ENCODE measurements at places on chromosomes 16 and 17.
A peak's percentile ranks its signal among the peaks of the same experiment; 100 is the strongest.

GRCh38 chr16:66360624-66361324 is 5.7 kb upstream of the CDH5 start:
- no peak for DNase-seq
- peaks cover 67% of the 10 kb centered on the region for H3K27me3 ChIP-seq
- H3K4me1 ChIP-seq = peaks cover 8% of the 10 kb centered on the region
- H3K4me3 ChIP-seq = no peak overlapping the region
- H3K36me3 ChIP-seq = no peaks in the 10 kb centered on the region

DNA sequence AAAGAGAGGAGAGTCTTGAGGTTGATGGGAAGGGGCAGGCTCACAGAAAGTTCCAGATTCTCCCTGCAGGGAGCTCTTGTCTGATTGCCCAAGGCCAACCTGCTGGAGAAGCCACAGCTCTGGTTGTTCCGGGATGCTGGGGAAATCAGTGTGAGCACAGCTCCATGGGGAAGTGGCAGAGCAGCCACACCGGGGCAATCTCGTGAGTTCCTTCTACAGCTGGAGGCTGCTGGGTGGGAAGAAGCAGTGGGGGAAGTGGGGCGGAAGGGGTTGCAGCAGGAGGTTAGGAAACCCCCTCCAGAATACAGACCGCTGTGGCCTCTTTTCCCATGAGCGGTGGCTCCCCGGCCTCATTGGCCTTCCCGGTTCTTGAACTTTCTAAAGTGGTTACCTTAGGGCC is 34.0 kb downstream of the KIAA0513 start:
- no peak overlapping the region for H3K4me3 ChIP-seq
- H3K27ac ChIP-seq = no peak overlapping the region
- DNase-seq = no peak
- no peaks in the 10 kb centered on the region for H3K36me3 ChIP-seq

- peaks cover 27% of the 10 kb centered on the region for H3K36me3 ChIP-seq
- no peak for DNase-seq
- H3K4me1 ChIP-seq = peaks cover 28% of the 10 kb centered on the region
- no peak overlapping the region for H3K4me3 ChIP-seq
These were observed 26.8 kb downstream of the KNOP1 start for GRCh38 chr16:19691161-19691711.

DNA sequence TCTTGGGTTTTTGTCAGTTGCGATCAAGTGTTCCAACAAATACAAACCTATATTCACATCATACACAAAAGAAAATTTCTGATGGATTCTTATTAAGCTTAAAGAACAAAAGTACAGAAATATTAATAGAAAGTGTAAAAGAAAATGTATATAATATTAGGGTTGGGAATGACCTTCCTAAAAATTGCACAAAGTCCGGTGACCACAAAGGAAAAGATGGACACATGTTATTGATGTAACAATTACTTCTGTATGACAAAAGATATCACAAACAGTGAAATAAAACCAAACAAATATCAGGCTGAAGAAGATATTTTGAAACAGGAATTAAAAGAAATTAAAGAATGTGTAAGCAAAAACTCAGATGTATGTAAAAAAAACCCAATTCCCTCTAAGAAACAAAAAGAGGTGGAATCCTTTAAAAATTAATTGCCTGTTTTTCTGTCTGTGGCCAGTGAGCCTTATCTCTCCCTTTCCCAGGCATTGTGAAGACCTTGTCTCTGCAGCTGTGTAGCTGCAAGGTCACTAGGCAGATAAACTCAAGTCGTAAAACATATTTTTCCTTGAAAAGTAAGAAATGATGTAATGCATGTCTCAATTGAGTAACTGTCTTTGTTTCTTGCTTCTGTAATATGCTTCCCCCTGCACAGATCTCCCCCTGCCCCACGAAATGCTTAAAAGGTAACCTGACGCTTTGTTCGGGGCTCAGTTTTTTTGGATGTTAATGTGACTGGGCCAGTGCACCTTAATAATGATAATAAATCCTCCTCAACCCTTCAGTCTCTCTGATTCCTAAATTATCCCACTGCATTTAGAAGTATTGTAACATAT is 2.8 kb downstream of the ST6GALNAC1 start:
- H3K27me3 ChIP-seq = peaks cover 31% of the 10 kb centered on the region
- no peaks in the 10 kb centered on the region for H3K4me1 ChIP-seq
- no peak overlapping the region for H3K4me3 ChIP-seq

DNA sequence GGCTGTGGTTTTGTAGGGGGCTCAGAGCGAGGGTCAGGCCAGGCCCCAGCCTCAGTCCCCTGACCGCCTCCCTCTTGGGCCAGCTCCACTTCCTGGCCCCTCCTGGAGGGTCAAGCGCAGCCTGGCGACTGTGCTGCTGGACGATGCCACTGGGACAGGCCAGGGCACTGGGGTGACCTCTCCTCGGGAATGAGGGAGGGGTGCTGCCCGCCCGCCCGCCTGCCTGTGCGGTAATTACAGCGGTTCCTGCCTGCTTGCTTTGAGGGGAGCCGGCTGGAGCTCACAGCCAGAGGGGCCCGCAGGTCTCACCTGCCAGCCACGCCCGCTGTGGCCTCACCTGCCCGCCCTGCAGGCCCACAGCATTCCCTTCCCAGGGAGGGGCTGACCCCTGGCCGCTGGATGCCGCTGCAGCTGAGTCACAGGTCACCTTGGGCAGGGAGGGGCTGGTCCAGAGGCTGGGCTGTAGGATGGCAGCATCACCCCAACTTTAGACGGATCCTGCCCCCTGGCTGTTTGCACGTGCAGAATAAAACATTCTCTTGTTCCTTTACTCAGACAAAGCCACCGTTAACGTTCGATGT is 76.7 kb upstream of the CBX4 start:
- peaks cover 2% of the 10 kb centered on the region for H3K27me3 ChIP-seq
- no peak overlapping the region for H3K4me3 ChIP-seq
- peaks cover 2% of the 10 kb centered on the region for H3K4me1 ChIP-seq
- no peak for DNase-seq
- no peak overlapping the region for H3K27ac ChIP-seq

DNA sequence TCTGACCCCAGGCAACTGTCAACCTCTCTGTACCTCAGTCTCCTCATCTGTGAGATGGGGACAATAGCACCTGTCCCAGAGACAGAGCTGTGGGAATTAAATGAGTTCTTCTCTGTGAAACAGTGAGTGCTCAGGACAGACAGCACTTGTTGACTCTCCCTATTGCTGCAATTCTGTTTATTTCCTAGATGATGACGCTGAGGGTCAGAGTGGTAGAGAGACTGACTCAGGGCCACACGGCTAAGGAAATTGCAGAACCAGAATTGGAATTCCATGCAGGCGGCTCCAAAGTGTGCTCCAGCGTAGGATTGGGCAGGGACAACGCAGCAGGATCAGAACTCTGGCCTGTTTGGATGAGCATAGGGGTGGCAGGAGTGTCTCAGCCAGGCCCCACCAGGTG is 302.2 kb downstream of the C16orf95 start:
- no peak overlapping the region for H3K27ac ChIP-seq
- H3K4me3 ChIP-seq = no peak overlapping the region
- H3K27me3 ChIP-seq = peaks cover 13% of the 10 kb centered on the region
- no peaks in the 10 kb centered on the region for H3K4me1 ChIP-seq
- no peaks in the 10 kb centered on the region for H3K36me3 ChIP-seq

DNA sequence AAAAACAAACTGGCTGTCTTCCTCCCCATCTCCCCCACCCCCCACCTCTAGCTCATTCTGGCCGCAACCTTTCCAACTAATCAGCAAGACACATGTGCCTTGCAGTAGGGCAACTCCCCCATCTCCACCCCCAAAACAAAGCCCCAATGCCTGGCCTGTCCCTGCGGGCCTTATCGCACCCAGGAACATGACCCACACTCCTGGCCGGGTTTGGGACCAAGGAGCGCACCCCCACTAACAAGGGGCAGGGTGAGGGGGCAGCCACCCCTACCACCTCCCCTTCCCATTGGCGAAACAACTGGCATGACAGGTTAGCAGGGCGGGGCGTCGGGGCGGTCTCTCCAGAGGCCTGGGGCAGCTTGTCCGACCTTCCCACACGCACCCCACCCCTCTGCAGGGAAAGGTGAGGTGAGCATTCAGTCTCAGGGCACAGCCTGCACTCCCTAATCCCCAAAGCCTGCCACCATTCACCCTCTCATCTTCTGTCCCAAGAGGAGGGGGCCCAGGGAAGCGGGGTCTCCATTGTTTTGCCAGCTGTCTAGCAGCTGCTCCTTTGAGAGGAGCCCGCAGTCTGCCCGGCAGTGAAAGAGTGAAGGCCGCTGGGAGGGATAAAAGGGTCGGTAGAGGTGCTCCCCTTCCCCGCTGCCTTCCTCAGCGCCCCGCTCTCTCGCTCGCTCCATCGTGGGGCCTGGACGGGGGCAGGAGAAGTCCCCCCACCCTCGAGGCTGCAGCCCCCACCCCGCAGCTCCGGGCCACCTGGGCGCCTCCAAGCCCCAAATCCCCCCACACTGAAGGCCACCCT is 765 bp downstream of the MYO18A start:
- peaks cover 6% of the 10 kb centered on the region for H3K27me3 ChIP-seq
- no peak overlapping the region for H3K27ac ChIP-seq
- peak overlapping the region; percentile 14 for H3K4me3 ChIP-seq
- peaks cover 34% of the 10 kb centered on the region for H3K4me1 ChIP-seq

DNA sequence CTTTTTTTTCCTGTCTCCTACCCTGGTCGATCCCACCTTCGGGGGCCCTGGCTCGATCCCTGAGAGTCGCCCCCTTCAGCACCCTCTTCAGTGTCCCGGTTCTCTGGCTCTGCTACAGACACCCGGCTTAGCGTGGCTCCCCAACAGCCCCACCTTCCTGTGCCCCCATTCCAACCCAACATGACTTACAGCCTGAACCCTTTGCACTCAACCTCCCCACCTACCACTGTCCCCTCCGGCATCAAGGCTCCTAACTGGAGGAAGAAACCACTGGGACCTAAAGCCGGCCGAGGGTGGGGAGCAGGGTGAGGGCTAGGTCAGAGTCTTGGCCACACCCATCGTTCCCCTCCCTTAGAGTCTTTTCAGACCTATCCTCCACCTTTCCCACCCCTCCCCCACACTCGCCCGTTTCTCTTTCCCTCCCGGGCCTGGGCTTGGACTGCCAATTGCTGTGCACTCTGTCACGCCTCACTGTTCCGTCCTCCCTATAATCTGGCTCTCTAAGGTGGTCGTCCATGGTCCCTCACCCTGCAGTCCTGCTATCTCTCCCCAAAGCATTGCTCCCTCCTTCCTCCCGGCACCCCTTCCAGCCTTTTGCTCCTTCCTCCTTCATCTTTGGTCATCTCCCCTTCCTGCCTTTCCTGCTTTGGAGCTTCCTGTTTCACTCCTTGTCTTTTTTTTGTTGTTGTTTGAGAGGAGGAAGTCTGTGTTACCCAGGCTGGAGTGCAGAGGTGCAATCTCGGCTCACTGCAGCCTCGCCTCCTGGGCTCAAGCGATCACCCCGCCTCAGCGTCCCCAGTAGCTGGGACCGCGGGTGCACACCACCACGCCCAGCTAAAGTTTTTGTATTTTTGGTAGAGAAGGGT is 890 bp upstream of the CLDN7 start:
- peaks cover 36% of the 10 kb centered on the region for H3K27me3 ChIP-seq
- DNase-seq = no peak
- H3K4me3 ChIP-seq = peak overlapping the region; percentile 63
- no peaks in the 10 kb centered on the region for H3K36me3 ChIP-seq
- peaks cover 24% of the 10 kb centered on the region for H3K4me1 ChIP-seq

- no peak for DNase-seq
- no peak overlapping the region for H3K4me3 ChIP-seq
- no peak overlapping the region for H3K27ac ChIP-seq
- no peaks in the 10 kb centered on the region for H3K4me1 ChIP-seq
These were observed 232.4 kb downstream of the IRX3 start for GRCh38 chr16:54053891-54054820.

GRCh38 chr17:44362949-44363612 is 572 bp downstream of the FAM171A2 start:
- peaks cover 51% of the 10 kb centered on the region for H3K27me3 ChIP-seq
- DNase-seq = no peak
- no peaks in the 10 kb centered on the region for H3K36me3 ChIP-seq

DNA sequence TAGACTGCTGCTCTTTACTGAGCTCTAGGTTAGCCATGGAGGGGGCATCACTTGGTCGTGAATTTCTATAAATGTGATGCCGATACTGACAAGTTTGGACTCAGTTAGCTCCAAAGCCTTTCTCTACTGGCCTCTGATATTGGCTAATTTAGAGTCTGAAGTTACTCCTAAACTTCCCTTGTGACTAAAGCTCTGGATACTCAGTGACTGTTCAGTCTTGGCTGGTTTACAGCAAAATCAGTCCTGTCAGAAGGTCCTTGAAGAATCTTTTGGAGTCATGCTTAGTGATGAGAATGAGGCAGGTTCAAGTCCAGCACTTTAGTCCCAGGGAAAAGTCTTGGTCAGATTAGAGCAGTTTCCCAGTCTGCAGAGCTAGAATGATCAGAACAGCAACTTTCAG is 197.5 kb upstream of the HS3ST4 start:
- no peak overlapping the region for H3K4me3 ChIP-seq
- H3K27me3 ChIP-seq = no peaks in the 10 kb centered on the region
- H3K27ac ChIP-seq = no peak overlapping the region
- H3K4me1 ChIP-seq = no peaks in the 10 kb centered on the region
- no peak for DNase-seq

- no peak for DNase-seq
- H3K36me3 ChIP-seq = no peaks in the 10 kb centered on the region
- no peak overlapping the region for H3K27ac ChIP-seq
- no peaks in the 10 kb centered on the region for H3K4me1 ChIP-seq
- H3K4me3 ChIP-seq = no peak overlapping the region
These were observed 187.4 kb upstream of the MYOCD start for GRCh38 chr17:12478311-12478710.

DNA sequence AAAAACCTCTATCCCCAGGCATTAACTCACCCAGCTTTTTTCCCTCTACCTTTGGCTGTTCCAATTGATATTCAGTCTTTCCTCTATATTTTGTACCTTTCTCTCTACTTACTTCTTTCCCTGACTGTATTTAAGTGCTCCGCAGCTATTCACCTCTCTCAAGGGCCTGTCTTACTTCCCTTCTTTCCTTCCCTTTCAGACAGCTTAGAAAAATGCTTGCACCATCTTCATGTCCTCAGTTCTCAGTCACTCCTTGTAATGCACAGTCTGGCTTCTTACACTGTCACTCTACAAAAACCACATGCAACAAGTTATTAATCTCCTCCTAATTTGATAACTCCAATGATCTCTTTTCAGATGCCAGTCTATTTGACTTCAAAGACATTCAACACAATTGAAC is 163.4 kb downstream of the PHKB start:
- no peaks in the 10 kb centered on the region for H3K27me3 ChIP-seq
- DNase-seq = no peak
- no peak overlapping the region for H3K27ac ChIP-seq

DNA sequence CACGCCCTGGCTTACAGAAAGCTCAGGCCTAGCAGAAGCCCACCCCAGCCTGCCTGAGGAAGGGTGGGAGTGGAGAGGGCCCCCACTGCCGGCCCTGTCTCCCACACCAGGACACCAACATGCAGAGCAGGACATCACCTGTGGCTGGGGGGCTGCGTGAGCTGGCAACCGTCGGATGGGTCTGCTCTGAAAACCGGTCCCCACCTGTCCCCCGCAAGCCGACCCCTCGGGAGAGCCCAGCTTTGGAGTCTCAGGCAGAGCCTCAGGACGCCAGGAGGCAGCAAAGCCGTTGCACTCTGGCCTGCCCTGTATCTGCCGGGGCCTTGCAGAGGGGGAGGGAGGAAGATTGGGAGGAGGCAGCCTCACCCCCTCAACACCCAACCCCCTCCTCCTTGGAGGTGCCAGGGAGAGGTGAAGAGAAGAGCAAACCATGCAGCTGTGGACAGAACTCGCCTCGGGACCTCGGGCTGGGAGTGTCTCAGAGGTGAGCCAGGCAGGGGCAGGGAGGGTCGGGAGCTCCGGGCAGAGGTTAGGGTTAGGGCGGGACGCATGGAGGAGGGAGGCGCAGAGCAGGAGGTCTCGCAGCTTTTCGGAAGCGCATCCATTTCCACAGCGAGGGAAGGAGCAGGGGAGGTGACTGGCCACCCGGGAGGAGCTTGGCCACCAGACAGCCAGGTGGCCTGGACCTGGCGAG is 30.4 kb upstream of the ZC3H18 start:
- no peak for DNase-seq
- H3K4me3 ChIP-seq = no peak overlapping the region
- H3K4me1 ChIP-seq = peaks cover 9% of the 10 kb centered on the region
- H3K27me3 ChIP-seq = no peaks in the 10 kb centered on the region
- no peak overlapping the region for H3K27ac ChIP-seq
- peaks cover 5% of the 10 kb centered on the region for H3K36me3 ChIP-seq
